ENCODE measurements at places on chromosomes 7 and 10.
A peak's percentile ranks its signal among the peaks of the same experiment; 100 is the strongest.

DNA sequence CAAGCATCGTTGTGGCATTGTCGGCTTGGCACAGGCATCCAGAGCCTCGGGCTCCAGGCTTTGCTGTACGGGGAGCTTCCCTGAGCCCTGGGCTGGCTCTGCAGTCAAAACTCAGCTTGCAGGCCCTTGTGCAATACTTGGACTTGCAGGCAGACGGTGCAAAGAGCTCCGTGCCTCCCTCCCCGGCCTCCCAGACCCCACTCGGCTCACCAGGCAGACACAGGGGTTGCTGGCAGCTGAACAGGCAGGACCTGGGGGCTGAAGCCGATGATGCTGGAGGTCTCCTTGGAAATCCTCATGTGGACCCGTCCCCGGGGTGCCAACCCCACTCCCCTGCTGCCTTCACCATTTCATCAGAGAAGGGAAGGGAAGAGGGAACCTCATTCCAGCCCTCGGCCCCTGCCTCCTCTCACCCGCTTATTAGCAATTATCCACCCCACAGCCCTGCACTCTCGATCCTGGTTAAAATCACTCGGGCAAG is 59.6 kb upstream of the GNA12 start:
- DNase-seq, result no peak

- no peak for DNase-seq
These were observed 157.0 kb upstream of the NEBL start for GRCh38 chr10:21053953-21054690.

DNA sequence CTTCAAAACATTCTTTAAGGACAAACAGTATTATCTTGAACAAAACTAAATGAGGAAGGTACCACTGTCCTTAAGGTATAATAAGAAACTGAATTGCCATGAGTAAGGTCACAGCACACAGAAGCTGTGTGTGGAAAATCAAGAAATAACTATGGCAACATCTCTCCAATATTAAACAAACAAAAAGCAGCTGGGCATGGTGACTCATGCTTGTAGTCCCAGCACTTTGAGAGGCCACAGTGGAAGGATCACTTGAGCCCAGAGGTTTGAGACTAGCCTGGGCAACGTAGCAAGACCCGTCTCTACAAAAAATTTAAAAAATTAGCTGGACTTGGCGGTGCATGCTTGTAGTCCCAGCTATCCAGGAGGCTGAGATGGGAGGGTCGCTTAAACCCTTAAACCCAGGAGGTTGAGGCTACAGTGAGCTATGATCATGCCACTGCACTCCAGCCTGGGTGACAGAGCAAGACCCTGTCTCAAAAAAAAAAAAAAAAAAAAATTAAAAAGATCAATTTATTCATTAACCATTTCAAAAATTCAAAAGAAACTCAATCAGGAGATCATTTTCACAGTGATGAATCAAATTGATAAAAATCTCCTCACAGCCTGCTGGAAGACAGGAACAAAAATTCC is 195.4 kb downstream of the SKIDA1 start:
- DNase-seq, result no peak

- DNase-seq, result no peak
These were observed 298.5 kb downstream of the KLF6 start for GRCh38 chr10:3486346-3487065.

DNA sequence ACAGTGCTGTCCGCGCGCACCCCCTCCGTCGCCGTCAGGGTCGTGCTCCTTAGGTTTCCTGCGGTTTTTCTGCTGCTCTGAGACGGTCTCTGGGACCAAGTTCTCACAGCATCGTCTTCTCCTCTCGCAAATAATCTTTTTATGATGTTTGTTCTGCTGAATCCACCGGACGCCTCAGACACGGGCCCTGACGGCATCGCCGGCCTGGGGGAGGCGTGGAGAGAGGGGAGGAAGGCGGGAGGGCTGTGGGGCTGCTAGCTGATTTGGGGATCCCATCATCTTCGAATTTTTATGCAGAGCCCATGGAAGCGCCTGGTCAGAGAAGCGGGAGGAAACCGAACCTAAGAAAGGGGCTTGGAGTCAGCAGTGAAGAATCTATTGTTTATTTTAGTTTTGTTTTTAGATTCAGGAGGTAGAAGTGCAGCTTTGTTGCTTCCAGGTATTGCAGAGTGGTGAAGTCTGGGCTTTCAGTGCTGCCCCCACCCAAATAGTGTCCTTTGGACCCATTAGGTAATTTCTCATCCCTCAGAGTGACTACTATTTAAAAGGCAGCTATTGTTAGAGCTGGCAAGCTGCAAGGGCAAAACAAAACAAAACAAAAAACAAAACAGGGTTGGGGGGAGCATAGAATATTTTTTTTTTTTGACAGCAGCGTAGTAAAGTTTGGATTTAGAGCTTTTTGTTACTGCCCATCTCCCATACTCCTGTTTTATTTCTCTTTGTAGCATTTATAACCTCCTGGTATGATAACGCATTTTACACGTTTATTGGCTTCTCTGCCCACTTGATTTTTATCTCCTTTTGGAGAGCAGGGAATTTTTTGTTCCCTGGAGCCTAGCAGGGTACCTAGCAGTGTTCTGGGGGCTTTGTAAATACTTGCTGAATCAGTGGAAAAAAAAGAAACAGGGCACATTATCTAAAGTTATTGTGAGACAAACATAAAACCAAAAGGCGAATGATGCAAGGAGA is 92.6 kb downstream of the SPAG6 start:
- no peak for DNase-seq

DNA sequence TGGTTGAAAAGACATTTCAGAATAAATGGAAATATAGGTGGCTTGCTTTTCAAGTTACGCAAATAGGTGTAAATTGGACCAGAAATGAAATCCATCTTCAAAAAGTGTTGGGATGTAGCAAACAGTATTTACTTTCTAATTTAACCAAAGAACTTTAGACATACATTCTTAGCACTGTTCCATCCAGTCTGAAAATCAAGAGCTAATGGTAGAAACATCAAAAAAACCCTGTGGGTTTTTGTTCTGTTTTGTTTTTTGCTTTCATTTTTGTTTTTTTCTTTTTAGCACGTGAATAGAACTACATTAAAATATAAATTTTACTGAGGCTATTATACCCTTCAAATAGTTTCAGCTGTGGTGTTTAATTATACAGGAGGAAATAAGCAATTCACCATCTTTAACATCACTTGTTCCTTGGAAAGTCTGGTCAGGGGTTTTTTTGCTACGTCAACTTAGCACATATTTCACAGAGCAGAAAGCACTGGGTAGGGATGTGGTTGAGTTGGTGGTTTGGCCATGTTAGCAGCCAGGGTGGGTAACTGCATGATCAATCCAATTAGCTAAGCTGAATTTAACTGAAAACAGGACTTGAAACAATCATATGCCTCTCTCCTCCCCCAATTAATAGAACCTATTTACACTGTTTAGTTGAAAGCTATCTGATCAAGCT is 275.4 kb upstream of the PFKP start:
- DNase-seq, result no peak

DNA sequence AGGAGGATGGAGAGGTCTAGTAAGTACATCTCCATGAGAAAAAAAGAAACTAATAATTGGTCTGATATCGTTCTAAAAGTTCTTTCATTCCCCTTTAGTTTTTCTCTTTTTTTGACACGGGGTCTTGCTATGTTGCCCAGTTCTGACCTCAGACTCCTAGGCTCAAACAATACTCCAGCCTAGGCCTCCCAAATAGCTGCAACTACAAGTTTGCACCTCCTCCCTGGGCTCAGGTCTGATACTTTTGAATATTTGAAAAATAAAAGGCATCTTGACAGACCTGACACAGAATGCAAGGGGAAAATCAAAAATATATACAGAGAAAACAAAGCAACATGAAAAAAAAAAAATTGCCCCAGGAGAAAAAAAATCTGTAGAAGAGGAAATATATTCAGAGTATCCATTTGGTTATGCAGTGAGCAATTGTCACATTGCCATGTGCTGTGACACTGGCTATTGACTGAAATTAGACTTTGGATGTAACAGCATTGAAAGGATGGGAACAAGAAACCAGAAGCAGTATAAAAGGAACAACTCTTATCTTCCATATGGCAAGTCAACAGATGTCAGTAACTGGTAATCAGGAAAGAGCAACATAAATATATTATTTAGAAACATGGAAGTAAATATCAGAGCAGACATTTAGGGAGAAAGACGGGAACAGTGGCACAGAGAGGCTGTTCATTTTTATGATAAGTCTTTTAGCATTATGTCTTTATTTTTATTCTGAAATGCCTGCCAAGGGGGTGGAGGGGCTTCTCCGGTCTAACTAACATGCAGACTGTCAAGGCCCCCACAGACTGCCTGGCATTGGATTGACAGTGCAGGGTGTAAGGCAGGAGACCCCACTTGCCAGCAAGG is 408.4 kb downstream of the PARD3 start:
- no peak for DNase-seq

GRCh38 chr7:81447351-81447952 is 322.4 kb downstream of the HGF start:
- peak; percentile 67 for DNase-seq

DNA sequence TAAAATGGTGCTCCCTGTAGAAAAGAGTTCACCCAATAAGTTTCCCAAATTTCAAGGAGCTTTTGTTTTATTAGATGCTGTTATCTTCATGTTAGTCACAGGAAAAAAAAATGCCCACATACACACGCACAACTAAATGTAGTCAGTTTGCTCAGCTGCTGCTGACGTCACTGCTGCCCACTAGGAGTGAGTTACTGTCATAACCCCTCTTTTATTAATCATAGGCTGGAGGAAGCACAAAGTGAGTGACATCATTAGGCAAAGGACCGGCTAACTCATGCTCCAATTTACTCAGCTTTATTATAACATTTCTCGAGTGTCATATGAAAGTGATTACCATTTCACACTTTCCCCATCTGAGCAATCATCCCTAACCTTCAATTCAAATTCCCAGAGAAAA is 6.7 kb upstream of the INHBA start:
- no peak for DNase-seq

- peak; percentile 61 for DNase-seq
These were observed 122.4 kb downstream of the CTTNBP2 start for GRCh38 chr7:117750612-117751563.

DNA sequence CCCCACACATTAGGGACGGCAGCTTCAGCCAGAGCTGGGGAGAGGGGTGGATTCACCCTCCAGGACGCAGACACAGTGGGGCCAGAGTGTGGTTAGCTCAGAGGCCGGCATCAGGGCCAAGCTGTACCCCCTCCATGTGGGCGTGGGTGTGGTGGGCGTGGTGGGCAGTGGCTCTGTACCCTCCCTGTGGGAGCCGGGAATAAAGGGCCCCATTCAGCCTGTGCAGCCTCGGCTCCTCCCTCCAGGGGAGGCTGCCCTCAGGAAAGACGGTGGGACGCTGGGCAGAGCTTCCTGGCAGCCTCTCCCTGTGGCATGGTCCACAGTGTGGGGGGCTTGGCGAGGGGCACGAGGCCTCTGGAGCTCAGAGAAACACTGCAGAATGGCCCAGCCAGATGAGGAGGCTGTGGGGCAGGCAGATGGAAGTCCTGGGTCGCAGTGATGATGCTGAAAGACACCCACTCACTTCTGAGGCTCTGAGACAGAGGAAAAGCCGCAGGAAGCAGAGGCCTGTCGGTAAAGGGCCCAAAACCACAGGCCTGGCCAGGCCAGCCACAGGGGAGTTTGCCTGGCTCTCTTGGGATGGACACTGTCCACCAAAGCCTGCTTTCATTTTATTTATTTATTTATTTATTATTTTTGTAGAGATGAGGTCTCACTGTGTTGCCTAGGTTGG is 108.0 kb downstream of the SH3PXD2A start:
- no peak for DNase-seq

DNA sequence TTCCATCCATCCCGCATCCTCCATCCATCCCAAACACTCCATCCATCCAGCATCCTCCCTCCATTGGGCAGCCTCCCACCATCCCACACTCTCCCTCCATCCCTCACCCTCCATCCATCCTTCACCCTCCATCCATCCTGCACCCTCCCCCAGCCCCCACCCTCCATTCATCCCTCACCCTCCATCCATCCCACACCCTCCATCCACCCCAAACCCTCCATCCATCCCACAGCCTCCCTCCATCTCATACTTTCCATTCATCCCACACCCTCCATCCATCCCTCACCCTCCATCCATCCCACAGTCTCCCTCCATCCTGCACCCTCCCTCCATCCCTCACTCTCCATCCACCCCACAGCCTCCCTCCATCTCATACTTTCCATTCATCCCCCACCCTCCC is 60.4 kb downstream of the FOXI2 start:
- no peak for DNase-seq

DNA sequence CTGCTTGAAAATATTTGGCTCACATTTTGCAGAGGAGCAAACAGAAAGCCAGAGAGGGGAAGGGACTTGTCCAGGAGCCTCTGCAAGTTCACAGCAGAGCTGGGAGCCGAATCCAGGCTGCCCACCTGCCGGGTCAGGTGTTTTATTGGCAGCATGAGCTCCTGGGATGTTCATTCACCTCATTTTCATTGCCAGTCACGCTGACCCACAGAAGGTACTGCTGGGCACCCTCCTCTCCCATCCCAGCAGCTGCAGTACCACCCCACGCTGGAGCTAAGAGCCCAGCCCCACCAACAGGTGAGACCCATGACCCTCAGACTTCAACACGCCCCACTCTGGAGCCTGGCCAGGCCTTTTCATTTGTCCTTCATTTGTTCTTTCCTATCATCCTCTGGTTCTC is 102.7 kb downstream of the GRID1 start:
- no peak for DNase-seq

DNA sequence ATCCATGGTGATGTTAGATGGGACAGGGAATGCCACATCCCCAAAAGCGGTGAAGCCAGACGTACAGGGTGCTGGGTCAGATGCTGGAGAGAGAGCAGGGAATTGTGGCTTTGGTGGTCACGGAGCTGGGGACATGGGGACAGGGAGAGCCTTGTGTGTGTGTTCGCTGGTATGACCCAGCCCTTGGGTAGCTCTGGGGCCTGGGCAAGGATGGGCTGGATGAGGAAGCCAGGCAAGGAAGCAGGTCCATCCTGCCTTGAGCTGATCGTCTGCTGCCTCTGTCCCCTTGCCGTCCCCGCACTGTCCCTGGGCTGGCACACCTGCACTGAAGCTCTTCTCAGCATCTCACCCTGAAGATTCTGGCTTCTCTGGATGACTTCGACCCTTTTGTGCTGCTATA is 15.4 kb upstream of the CLDN4 start:
- DNase-seq, result no peak

- no peak for DNase-seq
These were observed 171.8 kb downstream of the SUGCT start for GRCh38 chr7:40306596-40306995.

DNA sequence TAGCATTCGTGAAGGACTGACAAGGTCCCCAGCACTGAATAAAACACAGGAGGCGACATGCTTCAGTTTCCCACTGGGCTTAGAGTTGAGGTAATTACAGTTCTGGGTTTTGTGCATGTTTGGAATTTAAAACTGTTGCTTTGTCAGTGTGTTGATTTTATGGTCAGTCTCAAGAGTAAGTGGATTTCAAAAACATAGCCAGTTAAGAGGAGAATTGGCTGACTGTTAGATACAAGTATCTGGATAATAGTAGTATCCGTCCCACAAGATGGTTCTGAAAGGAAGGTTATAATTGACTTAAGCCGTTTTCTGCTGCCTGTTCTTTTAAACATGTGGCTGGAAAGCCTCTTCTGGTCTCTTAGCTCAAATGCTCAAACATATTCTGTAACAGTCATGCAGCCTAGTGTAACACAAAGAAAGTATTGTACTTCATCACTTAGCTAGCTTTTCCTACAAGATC is 170.9 kb downstream of the POLR1F start:
- DNase-seq, result no peak

Data from hematopoietic multipotent progenitor cell treated with erythropoietin and hydrocortisone succinate and interleukin-3 and kit ligand, for 8 days (in vitro differentiated cells).